ENCODE measurements at places on chromosomes 16 and 17.

- ATAC-seq, result no peak
Measured at GRCh38 chr17:44820631-44821212, 9.4 kb downstream of the GJC1 start.

- no peak for ATAC-seq
Measured at GRCh38 chr16:27952811-27953210, 110.7 kb downstream of the GSG1L start.

GRCh38 chr16:68244481-68244902, 681 bp upstream of the PLA2G15 start:
- no peak for ATAC-seq

DNA sequence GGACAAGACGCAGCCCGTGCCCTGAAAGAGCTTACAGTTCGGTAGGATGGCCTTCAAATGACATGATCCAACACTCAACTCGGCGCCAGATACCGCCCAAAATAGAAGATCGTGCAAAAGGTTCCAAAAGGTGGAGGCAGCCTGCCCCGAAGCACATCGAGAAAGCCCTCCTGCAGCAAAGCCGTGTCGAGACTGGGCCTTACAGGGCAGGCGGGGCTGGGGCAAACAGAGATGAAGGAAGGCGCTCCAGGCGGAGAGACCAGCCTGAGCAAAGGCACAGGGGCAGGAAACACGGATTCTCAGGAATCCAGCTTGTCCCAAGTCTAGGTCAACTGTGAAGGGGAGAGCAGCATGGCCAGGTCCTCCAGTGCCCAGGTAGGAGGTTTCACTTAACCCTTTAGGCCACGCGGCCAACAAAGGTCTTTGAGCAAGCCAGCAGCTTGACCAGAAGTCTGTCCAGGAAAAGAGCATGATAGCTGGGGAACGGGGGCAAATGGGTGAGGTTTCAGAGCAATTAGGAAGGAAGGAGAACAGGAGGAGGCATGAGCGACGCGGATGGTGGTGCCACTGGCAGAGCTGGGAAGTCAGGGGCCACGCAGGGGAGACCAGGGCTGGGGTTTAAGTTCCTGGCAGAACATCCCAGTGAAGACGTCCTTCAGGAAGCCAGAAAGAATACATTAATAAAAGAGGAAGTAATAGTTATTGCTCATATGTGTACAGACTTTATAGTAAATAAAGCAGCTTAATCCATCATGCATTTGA, 21.2 kb upstream of the EIF1 start:
- no peak for ATAC-seq

- ATAC-seq, result no peak
Measured at GRCh38 chr17:29010586-29010985, 4.8 kb upstream of the SEZ6 start.

DNA sequence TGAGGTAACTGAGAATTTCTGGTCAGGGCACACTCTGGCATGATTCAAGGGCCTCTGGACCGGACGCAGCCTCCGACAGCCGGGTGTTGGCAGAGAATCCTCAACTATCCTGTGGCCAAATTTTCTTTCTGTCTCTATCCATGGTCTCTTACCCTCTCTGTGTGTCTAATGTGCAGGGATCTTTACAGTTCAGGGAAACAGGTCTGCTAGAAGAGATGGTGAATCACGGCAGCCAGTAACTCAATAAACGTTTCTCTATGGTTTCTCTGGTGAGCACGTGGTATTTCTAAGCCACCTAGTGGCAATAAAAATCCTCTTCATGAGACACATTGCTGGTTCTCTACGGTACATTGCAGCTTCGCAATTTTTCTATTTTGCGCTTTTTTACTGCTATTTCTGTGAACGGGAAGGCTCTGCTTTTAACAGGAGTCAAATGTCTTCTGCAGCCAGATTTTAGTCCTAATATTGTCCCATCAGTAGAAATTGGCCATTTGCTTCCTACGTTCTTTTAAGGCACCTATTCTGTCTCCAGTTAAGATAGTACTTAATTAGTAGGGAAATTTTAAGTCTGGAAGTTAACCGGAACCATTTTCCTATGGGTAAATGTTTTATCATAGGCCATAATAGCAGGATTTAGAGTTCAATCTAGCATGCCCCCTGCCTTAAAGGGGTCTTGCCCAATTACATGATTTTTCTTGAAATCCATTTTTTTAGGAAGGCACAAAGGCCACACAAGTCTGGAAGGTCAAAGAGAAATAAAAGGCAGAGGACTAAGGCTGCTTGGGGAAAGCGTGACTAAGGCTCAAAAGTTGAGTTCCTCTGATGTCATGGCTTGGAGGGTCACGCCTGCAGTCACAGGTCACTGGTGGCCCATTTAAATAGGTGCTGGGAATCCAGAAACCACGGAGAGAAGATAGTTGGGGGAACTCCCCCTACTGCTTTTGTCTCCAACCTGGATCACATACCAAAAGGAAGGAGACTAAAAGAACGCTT, 31.5 kb downstream of the QPRT start:
- ATAC-seq, result peak; percentile 98

- no peak for ATAC-seq
Measured at GRCh38 chr16:50372611-50373344, 4.0 kb upstream of the BRD7 start.

- no peak for ATAC-seq
Measured at GRCh38 chr17:49729069-49729468, 21.3 kb upstream of the SLC35B1 start.

GRCh38 chr17:7833011-7833794, 814 bp upstream of the KDM6B start:
- no peak for ATAC-seq

DNA sequence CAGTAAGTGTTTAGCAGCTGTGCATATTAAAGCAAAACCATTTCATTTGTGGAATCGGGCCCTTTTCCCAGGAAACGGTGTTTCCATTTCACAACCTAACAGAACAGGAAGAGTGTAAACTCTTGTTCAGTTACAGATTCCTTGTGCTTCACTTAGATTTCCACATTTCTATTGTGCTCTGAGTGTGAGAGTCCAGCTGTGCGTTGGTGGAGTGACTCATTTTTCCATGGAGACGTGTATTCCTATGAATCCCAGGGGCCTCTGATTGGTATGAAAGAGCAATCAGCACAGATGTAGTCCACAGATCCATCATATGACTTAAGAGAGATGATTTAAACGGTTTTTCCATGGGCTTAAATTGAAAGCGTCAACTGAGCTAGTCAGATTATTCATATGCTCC, 13.3 kb upstream of the CAVIN1 start:
- no peak for ATAC-seq

Measured in activated CD4-positive, CD25-positive, alpha-beta regulatory T cell treated with anti-CD3 and anti-CD28 coated beads, Interleukin-2, amount 50 U/mL, for 24 hours (primary cell).